AG20443 (cell line): ENCODE measurements at places on chromosomes 12 and 14.

- no peak for DNase-seq
Observed at GRCh38 chr12:2234646-2235350, 182.0 kb downstream of the CACNA1C start.

DNA sequence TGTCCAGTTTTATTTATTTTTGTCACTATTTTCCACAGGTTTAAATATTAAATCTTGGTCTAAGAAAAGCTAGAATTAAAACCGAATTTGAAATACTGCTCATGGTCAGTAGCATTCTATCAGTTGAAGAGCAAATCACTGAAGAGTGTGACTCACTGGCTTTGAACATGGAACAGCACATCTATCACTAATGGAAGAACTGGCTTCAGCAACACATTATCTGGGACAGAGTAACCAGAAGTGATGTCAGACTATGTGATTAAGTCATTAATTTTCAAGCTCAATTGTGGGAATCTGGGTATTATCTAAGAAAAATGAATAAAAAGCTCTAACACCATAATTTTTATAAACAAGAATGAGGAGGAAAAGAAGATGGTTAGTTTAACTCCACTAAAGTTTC is 527.5 kb downstream of the TMTC2 start:
- DNase-seq = no peak

DNA sequence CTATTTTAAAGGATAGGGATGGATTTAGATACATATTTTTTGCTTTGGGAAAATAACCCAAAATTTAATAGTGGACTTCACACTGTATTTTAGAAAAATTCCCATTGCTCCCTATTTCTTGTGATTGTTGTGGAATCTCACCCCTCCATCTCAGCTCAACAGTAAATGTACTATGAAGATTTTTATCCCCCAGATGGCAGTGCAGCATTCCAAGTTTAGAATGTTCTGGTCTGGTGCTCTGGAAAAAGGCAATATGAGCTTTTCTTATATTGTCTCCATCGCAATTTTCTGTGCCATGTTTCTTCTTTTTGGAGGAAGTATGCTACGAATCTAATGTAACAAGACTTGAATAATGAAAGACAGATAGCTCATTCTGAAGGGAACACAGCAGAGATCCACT is 471.7 kb upstream of the SYT1 start:
- peak; percentile 12 for DNase-seq

- DNase-seq = no peak
Observed at GRCh38 chr12:51395283-51396230, 4.4 kb upstream of the GALNT6 start.

- DNase-seq = no peak
Observed at GRCh38 chr12:54047160-54047963, 6.3 kb upstream of the HOXC4 start.

DNA sequence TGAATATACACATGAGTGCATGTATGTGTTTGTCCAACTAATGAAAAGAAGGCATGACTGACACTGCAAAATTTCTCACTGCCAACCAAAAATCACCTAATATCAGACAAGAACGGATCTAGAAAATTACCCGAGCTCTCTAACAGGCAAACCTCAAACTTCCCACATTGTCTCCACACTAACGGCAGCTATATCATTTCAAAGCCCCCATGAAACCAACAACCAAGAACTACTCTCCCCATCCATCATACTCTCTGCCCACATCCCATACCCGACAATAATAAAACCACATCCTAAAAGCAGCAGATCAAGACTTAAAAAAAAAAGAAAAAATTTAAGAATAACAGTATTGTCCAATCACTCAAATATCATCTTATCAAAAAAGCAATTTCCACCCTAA is 227.1 kb downstream of the CEP128 start:
- DNase-seq = no peak

GRCh38 chr14:70045844-70046535 is 142.8 kb downstream of the SLC8A3 start:
- peak; percentile 71 for DNase-seq

DNA sequence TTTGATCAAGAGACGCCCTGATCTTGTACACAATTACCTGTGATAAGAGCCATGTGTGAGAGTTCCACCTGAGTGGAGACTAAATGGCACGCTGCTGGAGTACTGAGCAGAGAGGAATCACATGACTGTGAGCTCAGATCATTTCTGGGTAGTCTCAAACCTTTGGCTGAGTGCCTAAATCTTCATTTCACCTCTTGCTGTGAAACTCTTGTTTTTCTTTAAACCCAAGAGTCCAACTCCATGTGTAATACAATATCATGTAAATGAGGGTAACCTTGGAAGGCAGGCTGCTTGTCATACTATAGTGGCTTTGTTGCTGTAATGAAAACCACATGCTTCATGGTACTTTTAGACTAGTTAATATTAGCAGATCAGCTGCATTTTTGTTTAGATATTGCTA is 156.9 kb downstream of the CAND1 start:
- peak; percentile 21 for DNase-seq

- no peak for DNase-seq
Observed at GRCh38 chr12:4745249-4745648, 25.0 kb downstream of the GALNT8 start.

DNA sequence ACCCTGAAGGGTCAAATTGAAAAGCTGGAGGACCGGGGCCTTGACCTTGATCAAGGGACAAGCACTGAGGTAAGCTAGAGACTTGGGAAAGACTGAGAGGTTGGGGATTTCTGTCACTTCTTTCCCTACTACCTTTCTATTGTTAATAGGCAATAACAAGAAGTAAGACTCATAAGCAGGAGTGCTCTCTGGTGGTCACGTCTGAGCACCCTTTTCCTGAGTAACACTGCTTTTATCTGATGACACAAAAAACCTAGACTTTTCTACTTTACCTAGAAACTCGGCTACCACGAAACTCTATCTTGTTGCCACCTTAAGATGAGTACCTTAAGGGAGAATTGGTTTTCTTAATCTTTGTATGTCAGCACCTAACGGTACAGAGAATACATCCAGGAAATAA is 35.5 kb upstream of the PPFIBP1 start:
- no peak for DNase-seq

DNA sequence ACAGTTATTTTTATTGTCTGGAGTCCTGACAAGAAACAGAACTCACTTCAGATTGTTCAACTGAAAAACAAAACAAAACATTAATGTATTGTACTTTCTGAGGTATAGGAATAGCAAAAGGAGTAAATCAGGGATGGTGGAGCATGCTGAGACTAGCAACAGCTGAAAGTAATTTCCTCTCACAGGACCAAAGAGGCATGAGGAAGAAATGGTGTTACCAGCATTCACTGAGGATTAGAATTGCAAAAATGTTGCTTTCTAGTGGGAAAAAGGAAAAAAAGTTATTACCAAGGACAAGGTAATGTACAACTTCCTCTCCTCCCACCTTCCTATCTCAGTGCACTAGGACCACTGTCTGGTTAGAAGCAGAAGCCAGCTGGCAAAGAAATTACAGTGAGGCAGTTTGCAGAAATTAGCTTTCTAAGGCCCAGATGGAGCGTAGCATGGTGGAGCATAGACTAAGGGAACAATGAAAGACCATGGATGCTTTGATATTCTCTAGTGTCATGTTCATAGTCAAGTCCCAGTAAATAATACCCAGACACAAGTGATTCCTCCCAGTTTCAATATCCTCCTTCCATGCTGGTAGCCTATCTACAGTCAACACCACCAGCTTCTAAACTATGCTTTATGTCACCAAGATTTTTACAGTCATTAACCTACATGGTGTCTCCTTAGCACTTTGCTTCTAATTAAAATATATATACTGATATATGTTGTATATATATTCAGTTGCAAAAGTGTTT is 133.7 kb upstream of the DCN start:
- no peak for DNase-seq

DNA sequence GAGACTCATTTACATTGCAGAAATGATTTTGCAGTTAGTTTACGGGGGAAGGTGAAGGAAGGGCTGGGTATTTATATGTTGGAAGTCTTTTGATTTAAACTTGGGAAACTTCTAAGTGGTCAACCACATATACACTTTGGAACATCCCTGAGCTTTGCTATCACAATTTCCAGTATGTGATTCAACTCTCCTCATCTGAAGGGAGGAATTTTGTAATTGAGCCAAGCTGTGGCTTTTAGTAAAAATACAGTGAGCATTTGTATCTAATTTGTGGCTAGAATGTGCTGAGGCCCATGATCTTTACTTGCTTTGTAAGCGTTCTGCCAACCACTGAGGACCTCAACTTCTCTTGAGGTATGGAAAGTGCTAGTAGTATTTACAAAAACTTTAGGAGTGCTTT is 235.0 kb upstream of the PDZRN4 start:
- no peak for DNase-seq

GRCh38 chr12:32603858-32604257 is 75.2 kb upstream of the DNM1L start:
- DNase-seq = peak; percentile 70

DNA sequence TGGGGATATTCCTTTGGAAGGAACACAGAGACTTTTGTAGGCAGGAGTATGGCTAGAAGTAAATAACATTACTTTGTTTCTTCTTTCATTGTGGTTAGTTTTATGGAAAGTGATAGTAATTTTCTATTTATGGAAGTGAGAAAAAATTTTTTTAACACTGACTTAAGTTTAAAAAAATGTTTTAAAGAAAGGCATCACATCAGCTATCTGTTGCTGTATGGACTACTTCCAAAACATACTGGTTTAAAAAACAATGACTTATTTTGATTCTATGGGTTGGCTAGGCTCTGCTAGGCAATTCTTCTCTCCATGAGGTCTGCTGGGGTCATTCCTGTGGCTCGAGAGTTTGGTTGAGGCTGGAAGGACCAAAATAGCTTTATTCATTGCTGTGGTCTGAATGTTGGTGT is 31.7 kb upstream of the SLC38A2 start:
- DNase-seq = peak; percentile 70

DNA sequence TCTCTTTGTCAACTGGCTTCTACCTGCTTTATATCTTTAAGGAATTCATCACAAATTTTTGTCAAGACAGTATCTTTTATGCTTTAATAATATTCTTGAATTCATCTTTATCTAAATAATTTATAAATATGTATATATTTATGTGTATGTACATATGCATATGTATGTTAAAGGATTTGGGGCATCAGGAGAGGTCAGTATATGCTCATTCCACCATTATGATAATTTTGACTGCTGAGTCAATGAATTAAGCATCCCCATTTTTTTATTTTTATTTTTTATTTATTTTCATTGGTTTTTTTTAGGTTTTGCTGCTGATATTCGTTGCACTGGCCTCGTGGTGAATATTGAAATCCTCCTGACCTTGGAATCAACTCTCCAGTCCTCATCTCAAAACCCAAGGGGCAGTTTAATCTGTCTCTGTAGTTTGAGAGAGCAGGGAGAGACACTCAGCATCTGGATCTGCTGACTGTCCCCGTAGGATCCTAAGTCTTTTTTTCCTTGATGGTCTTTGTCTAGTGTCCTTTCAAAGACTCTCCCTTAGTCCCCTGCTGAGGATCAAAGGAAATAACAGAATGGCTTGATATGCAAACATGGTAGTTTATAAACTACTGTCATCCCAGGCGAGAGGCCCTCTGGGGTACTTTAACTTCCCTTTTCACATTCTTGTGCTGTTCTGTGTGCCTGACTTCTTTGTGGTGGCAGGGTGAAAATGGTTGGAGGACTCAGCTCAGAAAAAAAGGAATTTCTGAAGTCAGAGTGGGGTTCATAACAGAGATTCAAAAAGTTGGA is 218.7 kb downstream of the DIO2 start:
- no peak for DNase-seq

DNA sequence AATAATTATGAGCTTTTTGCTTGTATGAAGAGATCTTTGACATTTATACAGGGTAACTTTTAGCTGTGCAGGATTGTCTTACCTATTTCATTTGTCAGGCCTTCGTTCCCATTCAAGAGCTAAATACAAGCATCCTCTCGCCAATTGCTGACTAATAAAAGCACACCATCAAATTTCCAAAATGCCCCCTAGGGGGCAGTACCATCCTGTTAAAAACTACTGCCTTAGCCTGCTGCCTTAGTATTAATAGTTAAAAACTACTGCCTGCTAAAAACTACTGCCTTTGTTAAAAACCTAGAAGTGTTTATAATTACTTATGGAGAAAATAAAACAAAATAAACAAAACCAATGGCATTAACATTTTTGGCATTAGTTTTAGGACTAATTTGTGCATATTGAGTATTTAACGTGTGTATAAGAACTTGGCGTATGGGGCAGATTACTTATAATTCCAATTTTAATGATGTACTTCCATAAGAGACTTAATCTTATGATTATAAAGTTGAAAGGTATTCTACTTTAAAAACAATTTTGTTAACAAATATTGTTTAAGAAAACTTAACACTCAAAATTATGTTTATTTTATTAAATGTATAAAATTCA is 3.0 kb upstream of the IFI27L2 start:
- peak; percentile 61 for DNase-seq

GRCh38 chr14:101137234-101137633 is 233.7 kb upstream of the RTL1 start:
- no peak for DNase-seq

DNA sequence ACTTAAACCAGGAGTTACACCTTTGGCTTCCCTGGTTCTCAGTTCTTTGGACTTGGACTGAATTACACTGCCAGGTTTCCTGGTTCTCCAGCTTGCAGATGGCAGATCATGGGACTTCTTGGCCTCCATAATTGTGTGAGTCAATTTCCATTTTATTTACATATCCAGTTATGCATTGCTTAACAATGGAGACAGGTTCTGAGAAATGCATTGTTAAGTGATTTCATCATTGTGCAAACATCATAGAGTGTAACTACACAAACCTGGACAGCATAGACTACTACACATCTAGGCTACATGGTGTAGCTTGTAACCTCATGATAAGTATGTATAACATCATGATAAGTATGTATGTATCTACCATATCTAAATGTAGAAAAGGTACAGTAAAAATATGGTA is 276.1 kb upstream of the BTG1 start:
- DNase-seq = no peak

DNA sequence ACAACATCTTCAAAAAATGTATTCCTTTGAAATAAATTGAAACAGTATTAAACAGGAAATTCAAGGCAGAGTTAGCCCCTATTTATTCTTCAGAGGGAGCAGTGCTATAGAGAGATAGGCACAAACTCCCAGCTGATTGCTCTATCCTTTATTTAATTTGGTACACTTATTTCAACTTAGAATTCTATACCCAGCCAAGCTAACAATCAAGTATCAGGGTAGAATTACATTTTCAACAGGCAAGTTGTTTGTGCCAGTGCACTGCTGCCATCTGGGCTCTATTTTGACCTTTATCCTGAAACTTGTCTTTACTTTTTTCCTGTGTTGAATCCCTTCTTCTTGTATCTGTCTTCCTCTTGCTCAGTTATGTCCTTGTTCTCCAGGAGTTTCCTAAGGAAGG is 159.2 kb downstream of the STXBP6 start:
- no peak for DNase-seq

- no peak for DNase-seq
Observed at GRCh38 chr14:54483846-54484245, 4.9 kb downstream of the GMFB start.

- no peak for DNase-seq
Observed at GRCh38 chr14:87081004-87081403, 912.0 kb downstream of the GALC start.

- no peak for DNase-seq
Observed at GRCh38 chr14:65904988-65905387, 492.5 kb downstream of the FUT8 start.

- no peak for DNase-seq
Observed at GRCh38 chr14:24343795-24344660, 4.2 kb upstream of the RIPK3 start.
